ENCODE measurements at places on chromosomes 1 and 21. TPM values are rescaled to one million over a fixed set of nuclear protein-coding genes. Genes with fewer than 3 reads are reported as not detected.

DNA sequence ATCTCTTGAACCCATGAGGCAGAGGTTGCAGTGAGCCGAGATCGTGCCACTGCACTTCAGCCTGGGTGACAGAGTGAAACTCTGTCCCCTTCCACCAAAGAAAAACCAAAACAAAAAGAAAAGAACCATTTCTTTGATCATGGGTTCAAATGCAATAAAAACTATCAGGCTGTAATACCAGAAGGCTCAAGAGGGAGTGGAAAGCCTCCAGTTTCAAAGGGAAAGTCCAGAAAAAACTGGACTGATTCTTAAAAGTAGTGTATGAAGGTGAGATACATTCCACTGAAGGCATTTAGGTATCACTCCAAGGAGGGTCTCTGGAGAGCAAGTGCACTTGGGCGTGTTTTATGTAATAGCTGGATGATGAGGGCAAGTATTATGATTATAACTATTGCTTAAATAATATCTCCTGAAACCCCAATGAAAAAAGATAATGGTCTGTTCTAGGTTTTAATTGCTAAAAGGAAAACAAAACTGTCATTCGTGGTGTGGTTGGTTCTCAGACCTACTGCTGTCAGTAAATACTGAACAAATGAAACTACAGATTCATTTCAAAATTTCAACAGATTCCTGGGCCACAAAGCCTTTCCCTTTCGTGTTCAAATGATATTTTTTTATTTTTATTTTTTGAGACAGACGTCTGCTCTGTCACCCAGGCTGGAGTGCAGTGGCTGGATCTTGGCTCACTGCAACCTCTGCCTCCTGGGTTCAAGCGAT, 6.0 kb upstream of the CAMTA1 start:
- DNase-seq: no peak

DNA sequence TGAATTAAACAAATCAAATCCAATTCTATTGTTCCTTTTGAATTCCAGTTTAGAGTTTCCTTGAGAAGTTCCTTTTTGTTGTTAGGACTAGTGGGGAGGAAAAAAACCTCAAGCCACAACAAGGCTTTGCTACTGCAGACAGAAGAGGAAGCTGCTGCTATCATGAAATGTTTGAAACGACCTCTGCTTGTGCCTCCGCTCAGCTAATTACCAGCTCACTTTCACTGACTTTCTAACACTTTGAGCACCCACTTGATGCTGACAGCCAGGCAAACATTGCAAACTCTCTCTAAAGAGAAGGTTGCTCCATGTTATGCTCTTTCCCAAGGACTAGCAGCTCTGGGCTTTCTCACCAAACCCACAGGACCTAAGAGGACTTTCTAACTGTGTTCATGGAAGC, 203.9 kb upstream of the PROX1 start:
- DNase-seq: no peak

- DNase-seq: peak; percentile 90
Observed at GRCh38 chr1:91404151-91405012, at the start of gene HFM1. Gene HFM1 (minus strand): TSS chr1:91404837. CDS start chr1:91401082, 3,755 bp downstream.

GRCh38 chr21:42305707-42306147, 9.5 kb downstream of the TFF3 start:
- DNase-seq: no peak

DNA sequence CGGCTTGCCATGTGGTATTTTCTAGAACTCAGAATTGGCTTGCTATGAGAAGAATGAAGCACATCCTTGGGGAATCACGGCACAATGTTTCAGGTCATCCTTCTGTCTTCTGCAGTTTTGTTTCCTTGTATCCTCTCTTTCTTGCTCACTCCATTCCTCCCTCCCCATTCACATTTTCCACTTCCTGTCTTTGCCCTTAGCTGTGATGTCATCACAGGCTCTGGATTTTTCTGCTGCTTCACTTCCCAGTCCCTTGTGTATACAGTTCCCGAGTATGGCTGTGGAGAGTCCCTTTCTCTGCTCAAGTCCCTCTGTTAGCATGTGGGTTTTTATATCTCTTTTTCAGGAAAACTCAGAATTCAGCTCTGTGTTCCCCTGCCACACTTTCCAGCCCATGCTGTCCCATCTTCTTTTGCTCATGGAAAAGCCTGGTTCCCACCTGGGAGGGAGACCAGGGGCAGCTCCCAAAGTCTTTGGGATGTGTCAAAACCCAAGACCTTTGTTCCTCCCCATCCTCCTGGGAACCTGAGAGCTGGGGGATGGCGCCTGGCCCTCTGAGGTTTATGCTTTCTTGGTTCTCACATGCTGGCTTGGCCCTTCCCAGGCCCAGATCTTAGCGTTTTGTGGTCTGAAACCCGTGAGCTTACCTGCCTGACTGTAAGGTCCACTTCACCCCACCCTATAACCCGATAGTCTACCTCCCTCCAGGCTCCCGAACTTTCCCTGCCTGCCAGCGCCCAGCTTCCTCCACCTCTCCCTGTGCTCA, 4.8 kb upstream of the RGS16 start:
- DNase-seq: no peak

GRCh38 chr21:33858667-33859372, 56.8 kb downstream of the ATP5PO start:
- no peak for DNase-seq

GRCh38 chr1:199490769-199491527, 536.6 kb upstream of the NR5A2 start:
- peak; percentile 37 for DNase-seq

- DNase-seq: no peak
Observed at GRCh38 chr1:66022904-66023620, 230.4 kb downstream of the PDE4B start.

DNA sequence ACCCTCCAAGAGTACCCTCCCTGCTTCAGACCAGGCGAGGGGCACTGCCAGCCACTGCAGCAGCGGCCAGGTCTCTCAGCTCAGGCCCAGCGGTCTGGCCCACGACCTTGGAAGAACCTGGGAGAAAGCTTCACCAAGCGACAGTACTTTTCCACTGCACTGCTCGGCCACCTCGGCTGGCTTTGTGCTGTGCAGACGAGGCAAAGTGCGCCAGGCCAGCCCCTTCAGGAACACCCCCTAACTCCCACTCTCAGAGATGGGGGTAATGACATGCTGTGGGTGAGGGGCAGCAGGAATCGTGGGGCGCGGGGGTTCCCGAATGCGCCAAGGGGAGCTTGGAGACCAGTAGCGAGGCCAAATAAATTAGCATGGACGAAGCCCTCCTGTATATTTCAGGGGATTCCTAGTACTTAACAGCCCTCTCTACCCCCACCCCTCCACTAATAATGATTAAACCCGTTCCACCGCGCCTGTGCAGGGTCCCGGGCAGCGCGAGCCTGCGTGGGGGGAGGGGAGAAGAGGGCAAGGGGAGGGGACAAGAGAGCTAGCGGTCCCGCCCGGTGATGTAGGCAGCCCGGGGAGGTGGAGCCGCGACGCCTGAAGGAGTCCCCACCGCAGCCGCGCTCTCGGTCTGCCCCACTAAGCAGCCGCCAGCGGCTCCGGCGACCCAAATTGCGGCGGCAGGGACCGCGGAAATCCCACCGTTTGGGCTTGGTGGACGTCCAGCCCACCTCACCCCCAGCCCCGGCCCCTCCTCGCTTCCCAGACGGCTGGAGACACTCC, at the start of gene FAM43B:
Gene FAM43B, plus strand, starts transcription at position 629 of the 783 bp plus-strand sequence. CDS start 401 bp downstream, outside the sequence.
- peak; percentile 92 for DNase-seq

GRCh38 chr1:3091334-3091733, 22.3 kb downstream of the PRDM16 start:
- DNase-seq: no peak

The MSH4 gene
- not detected for polyA plus RNA-seq

The KLHDC7A gene
- 0.25 TPM for polyA plus RNA-seq

The TMPRSS15 gene
- polyA plus RNA-seq: not detected

The CFHR5 gene
- polyA plus RNA-seq: not detected

The ZFP69B gene
- 7.4 TPM for polyA plus RNA-seq

The LRRC71 gene
- polyA plus RNA-seq: not detected

The OVAAL gene
- not detected for polyA plus RNA-seq

The RPE65 gene
- 0.15 TPM for polyA plus RNA-seq

The MIXL1 gene
- polyA plus RNA-seq: not detected

The VANGL2 gene
- 45.5 TPM for polyA plus RNA-seq

All from brain (organoid and tissue), 16 donors.